ENCODE measurements at places on chromosomes 2 and 18.

GRCh38 chr2:60719331-60719730, 36.7 kb upstream of the PAPOLG start:
- DNase-seq: no peak

DNA sequence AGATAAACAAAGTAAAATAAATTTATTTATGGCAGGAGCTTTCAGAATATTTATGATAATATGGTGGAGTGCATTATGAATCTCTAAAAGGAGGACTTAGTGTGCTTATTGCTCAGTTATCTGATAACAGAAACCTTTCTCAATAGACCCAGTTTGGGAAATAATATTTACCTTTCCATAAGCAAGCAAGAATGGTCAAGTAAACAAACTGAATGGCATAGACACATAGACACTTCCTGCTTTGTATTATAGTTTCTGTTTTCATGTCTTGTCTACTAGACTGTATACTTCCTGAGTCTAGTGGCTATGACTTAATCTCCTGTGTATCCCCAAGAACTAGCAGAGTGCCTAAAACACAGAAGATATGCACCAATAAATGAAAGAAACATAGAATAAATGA, 87.8 kb downstream of the UPP2 start:
- DNase-seq: no peak

- no peak for DNase-seq
These were observed 1015.1 kb upstream of the PIK3C3 start for GRCh38 chr18:40939656-40940515.

DNA sequence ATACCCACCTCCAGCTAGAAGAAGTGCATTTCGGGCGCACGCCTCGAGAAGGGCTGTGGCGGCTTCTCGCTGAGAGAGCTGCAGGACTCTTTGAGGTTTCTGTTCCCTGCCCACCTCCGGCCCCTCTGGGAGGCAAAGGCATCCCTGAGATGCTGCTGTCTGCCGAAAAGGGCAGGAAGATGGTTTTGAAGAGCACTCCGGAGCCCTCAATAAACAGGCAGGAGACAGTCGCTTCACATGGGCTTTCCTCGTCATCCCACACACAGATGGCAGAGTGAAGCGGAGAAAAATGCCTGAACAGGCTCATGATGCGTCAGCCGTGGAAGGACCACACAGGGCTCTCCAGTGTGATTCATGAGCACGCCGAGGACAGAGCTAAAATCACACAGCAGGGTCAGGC, 25.4 kb upstream of the GLI2 start:
- no peak for DNase-seq

Data from stimulated activated CD4-positive, alpha-beta T cell treated with anti-CD3 and anti-CD28 coated beads, Interleukin-2, amount 100 ng/mL, for 24 hours (primary cell).